A549 treated with ZK216348 at 1 μM for 4 hours (cell line): ENCODE measurements at places on chromosomes 2 and 18. TPM values are rescaled to one million over a fixed set of nuclear protein-coding genes. Genes with fewer than 3 reads are reported as not detected.

E2F6 gene
- total RNA-seq: 23.3 to 28.4 TPM (median 25.0 TPM) in 5 replicates

PRKAG3 gene
- not detected in 5 replicates for total RNA-seq

COL5A2 gene
- total RNA-seq: 46.6 to 84.6 TPM (median 67.9 TPM) in 5 replicates

CCDC150 gene
- total RNA-seq: 4.2 to 8.0 TPM (median 5.6 TPM) in 5 replicates

RGPD4 gene
- total RNA-seq: 0.04 to 0.16 TPM (median 0.10 TPM) in 4 of 5 replicates, not detected in the other

SPATA3 gene
- not detected in 5 replicates for total RNA-seq

OLA1 gene
- total RNA-seq: 117 to 160 TPM (median 121 TPM) in 5 replicates

TUBA3E gene
- 0.62 to 0.97 TPM (median 0.78 TPM) in 5 replicates for total RNA-seq

FLACC1 gene
- 0.34 to 0.57 TPM in 2 of 5 replicates, not detected in the others for total RNA-seq

TNP1 gene
- not detected in 5 replicates for total RNA-seq
